Stimulated activated naive CD8-positive, alpha-beta T cell treated with anti-CD3 and anti-CD28 coated beads, Interleukin-15, Interleukin-2, amounts not matched to agents 100 U/mL and 50 U/mL, for 24 hours (primary cell): ENCODE measurements at places on chromosomes 2 and 18.

DNA sequence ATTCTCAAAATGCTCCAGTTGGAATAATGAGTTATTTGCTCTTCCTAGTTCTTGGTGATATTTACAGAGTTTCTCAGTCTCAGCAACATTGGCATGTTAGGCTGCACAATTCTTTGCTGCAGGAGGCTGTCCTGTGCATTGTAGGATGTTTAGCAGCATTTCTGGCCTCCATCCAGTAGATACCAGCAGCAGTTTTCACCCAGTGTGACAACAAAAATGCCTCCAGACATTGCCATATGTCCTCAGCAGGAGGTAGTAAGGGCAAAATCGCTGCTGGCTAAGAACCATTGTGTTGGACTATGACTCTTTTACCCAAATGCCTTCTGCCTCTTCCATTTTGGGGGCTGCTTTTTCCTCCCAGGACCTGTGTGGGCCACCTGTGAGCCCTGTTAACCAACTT lies 50.4 kb downstream of the PAX8 start:
- DNase-seq: no peak

GRCh38 chr2:217393585-217394032 lies 533.7 kb upstream of the TNP1 start:
- no peak for DNase-seq

GRCh38 chr2:120681696-120682288 lies 53.9 kb upstream of the GLI2 start:
- no peak for DNase-seq

GRCh38 chr2:240469239-240469636 lies 33.8 kb downstream of the GPC1 start:
- no peak for DNase-seq

DNA sequence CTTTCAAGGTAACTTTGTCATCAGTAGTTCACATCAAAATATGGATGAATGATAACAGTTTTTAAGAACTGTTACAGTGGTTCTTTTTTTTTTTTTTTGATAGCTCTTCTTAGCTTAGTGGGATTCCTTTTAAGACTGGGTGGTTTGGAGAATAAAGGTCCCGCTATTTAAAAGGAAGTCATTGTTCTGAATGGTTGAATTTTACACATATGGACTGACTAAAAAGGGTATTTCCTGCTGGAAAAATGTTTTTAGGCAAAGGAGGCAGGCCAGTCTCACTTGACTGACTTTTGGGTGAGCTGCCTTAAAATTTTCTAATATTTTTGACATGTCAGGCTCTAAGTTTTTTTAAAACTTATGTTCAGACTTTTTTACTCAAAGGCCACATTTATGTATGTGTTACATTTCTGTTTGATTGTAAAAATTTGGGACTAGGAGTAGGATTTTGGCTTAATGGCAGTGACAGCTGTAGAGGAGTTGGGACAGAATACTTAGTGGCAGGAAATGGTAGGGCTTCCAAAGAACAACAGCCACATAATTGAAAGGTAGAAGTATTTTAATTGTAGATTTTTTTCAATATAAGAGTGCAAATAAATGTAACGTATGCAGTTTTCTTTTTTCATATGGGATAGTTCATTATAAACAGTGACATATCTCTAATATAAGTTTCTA lies 13.7 kb downstream of the VAPA start:
- no peak for DNase-seq

DNA sequence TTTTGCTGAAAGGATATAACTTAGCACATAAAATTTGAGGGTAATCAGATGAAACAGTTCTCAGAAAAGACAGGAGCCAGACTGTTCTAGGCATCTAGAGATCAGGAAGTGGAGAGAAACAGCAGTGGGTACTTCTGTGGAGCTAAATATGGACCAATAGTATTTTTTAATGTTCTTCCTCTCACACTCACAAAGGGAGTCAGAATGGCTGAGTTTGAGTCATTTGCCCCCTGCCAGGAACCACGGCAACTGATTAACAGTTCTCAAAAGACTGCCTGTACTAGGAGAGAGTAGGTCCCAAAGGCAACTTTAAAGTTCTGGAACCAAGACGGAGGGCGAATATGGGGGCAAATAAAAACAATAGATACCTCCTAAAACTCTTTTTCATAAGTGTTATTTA lies 107.5 kb downstream of the GULP1 start:
- no peak for DNase-seq

- no peak for DNase-seq
These were observed 292.0 kb downstream of the ZNF804A start for GRCh38 chr2:184890311-184890710.

GRCh38 chr2:206790311-206790935 lies 25.0 kb downstream of the FASTKD2 start:
- no peak for DNase-seq

DNA sequence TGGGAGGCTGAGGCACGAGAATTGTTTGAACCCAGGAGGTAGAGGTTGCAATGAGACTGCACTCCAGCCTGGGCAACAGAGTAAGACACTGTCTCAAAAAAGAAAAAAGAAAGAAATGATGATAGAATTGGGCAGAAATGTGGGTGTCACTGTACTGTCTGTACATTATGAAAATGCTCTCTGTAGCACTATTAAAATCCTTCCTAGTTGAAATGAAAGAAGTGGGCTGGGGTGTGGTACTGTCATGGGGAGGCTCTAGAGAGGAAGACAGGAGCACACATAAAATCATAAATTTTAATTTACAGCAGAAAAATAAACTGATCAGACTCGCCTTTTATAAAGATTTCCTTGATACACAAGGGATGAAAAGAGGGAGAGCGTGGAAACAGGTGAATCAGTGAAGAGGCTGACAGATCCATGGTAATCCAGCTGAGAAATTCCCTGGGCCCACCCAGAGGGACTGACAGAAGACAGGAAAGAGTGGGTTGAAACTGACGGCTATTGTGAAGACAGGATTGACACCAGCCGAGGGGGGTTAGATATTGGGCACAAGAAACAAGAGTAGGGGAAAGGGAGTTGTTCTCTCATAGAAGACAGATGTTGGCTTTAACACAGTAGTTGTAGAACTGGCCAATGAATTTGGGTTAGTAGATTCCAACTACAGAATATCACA lies 96.4 kb upstream of the ATL2 start:
- DNase-seq: no peak

DNA sequence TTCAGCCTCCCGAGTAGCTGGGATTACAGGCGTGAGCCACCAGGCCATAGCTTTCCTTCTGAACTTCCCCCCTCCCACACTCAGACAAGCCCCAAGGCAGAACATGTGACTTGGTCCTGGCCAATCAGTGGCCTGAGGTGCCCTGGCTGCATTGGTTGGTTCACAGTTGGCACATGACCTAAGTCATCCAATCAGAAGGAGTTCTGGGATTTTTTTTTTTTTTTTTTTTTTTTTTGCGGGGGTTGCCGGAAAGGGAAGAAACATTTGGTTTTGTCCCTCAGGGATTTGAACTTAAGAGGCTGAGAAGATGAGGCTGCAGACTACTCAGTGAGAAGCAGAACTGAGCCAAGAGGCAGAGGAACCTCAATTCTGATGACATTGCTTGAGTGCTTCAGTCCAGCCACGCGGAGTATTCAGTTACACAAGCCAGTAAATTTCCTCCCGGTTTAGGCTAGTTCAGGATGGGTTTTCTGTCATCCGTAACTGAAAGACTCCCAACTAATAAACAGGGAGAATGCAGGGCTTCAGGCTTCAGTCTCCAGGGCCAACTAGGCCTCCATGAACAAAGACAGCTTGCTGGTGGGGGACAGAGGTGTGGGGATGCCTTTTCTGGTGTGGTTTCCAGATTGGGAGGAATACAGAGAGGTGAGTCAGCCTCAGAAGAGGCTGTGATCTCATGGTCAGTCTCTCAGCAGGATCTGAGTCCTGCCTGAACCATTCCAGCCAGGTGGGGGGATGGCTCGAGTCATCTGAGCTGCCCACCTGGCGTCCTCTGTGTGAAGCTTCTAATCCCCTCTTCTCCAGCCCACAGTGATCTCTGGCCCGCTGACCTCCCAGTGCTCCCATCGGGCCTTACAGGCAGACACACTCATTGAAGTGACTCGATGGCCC lies 9.2 kb downstream of the PTMA start:
- peak; percentile 39 for DNase-seq

GRCh38 chr2:7539077-7539476 lies 621.9 kb downstream of the RNF144A start:
- DNase-seq: no peak

GRCh38 chr2:106085181-106085940 lies 108.7 kb downstream of the UXS1 start:
- DNase-seq: peak; percentile 54

GRCh38 chr2:236919209-236919608 lies 166.5 kb upstream of the COPS8 start:
- DNase-seq: no peak

- DNase-seq: peak; percentile 39
These were observed 1.6 kb downstream of the TNP1 start for GRCh38 chr2:216858312-216858711.

DNA sequence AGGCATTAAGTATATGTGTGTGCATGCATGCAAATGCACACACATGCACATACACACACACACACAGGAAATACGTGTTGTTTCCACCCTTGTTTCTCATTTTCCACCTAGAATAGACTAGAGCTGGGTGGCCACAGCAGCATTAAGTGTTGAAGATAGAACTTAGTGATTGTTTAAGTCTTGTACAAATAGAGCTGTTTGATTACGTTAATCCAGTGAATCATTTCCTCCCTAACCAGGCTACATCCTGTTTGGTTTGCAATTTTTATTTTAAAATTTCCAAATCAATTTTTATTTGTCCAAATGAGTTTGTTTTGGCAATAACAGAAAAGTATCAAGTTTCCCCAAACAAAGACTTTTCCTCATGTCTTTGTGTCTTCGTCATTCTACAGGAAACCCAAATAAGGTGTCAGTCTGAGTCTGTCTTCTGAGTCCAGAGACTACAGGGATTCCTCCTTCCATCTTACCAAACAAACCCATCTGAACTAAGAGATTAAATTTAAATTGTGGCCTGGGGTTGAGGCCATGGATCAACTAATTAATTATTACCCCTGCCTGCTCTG lies 74.6 kb upstream of the GALNT5 start:
- DNase-seq: no peak

GRCh38 chr2:106532236-106532635 lies 45.1 kb downstream of the CD8B2 start:
- DNase-seq: no peak

- DNase-seq: no peak
These were observed 219.5 kb downstream of the BCL2 start for GRCh38 chr18:63099848-63100629.

DNA sequence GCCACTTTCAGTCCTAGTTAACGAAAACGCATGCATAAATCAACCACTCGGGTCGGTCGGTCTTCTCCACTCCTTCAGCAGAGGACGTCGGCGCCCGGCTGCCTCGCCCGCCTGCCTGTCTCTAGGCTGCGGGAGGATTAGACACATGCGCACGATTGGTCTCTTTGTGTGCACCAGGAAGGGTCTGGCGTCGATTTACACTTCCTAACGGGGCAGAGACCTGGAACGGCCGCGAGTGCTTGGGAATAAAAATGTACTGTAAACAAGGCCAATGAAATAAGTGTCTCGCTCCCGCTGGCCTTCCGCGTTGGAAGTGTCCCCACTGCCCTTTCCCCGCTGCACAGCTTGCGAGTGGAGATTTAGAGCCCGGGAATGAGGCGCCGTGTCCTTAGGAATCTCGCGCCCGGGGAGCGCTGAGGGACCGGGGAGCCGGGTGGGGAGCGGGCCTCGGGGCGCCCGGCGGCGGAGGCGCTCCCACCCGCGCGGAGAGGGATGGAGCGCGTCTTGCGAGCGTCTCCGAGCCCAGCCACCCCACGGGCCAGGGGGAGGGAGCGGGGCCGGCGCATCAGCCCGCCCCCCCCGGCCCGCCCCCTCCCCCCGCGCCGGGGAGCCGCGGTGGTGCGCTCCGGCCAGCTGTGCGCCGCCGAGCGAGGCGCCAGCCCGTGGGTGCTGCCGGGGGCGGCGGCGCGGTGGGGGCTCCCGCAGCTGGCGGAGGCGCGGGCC lies at the start of gene DOK6:
TSS of gene DOK6 (plus strand) at position 636 of the 723 bp plus-strand sequence.
- peak; percentile 8 for DNase-seq

DNA sequence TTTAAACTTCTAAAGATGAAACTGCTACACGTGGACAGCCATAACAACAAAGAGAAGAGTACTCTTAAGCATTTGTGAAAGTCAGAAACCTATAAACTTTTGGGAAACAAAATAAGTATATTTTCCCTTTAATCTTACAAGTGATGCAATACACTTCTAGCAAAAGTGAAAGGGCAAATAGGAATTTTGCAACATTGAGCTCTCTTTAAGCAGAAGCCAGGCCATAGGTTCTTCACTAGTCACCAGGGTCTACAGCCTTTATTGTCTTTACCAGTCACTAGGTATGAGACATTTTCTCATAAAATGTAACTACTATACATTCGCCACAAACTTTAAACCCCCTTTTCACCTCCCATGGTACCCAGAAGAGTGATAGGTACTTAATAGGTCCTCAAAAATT lies 37.5 kb downstream of the SCN1A start:
- no peak for DNase-seq

DNA sequence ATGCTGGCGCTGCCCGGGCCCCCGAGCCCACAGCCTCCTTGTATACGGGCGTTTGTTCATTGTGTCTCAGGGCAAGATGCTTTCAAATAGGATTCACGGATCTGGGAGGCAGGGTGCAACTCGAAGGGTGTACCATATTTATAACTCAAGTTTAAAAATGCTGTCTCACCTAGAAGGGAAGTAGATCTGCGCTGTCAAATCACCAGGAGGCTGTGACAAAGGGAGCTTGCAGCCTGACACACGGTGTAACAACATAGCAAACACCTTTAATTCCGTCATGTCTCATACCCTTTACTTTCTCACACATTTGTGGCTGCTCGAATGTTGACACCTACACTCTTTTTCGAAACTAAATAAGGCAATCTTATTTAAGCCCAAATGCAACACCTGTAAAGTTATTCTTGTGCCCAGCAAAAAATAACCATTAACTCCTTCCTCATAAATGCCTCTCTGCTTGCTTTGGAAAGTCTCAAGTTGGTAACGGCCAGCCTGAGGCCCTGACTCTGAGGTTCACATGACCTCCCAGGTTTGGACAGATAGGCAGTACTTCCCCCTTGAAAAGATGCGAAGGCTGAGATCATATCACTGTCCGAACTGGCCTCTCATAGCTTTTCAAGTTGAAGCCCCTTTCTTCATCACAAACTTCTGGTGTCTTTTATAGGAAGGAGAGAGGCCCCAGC lies 11.6 kb downstream of the ZEB2 start:
- no peak for DNase-seq

- DNase-seq: no peak
These were observed 47.7 kb upstream of the TMEM247 start for GRCh38 chr2:46431481-46432235.

DNA sequence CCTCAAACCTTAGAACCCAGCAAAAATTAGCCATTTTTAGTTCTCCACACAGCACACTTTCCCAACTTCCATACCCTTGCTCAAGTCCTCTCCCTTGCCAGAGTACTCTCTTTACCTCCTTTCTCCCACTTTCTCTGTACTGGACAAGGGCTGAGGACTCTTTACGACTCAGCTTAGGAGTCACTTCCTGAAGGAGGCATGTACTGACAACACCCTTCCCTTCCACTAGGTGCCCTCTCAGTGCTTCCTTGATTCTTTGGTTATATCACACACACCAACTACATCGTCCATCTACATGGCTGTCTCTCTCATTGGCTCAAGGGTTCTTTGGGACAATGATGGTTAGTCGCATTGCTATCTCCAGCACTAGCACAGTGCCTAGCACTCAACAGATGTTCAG lies 5.2 kb upstream of the C18orf63 start:
- DNase-seq: no peak
